ENCODE measurements at places on chromosomes 1 and 21. TPM values are rescaled to one million over a fixed set of nuclear protein-coding genes. Genes with fewer than 3 reads are reported as not detected.

Gene RHD
- total RNA-seq, result not detected

Gene AKR7A3
- 0.16 TPM for total RNA-seq

Gene ACKR1
- not detected for total RNA-seq

Gene C1QTNF12
- not detected for total RNA-seq

Gene FAM163A
- not detected for total RNA-seq

Gene TMEM35B
- total RNA-seq, result 44.0 TPM

Gene COL8A2
- 4.8 TPM for total RNA-seq

Gene OR2L5
- total RNA-seq, result not detected

Gene NBPF4
- total RNA-seq, result not detected

Gene CFAP74
- not detected for total RNA-seq

Gene EPHA2
- total RNA-seq, result 110 TPM

Gene LCE7A
- total RNA-seq, result not detected

Gene SPRR1B
- 43.3 TPM for total RNA-seq

Gene DDAH1
- 2.4 TPM for total RNA-seq

Gene CTSS
- 3.0 TPM for total RNA-seq

Gene KDF1
- 26.9 TPM for total RNA-seq

Gene MTR
- total RNA-seq, result 11.1 TPM

Gene PIGV
- 10.2 TPM for total RNA-seq

Gene RNU1-4
- total RNA-seq, result under 0.01 TPM

Gene NFASC
- total RNA-seq, result 1.4 TPM

Gene DIRAS3
- not detected for total RNA-seq

Gene ADGRB2
- total RNA-seq, result 0.39 TPM

Gene A3GALT2
- not detected for total RNA-seq

Gene ZNF362
- 6.2 TPM for total RNA-seq

Gene EFNA1
- total RNA-seq, result 22.1 TPM

Gene DHRS3
- total RNA-seq, result 14.1 TPM

Gene IFFO2
- total RNA-seq, result 54.9 TPM

Gene JTB
- total RNA-seq, result 214 TPM

Gene IGSF9
- total RNA-seq, result 6.2 TPM

Gene PRELP
- under 0.01 TPM for total RNA-seq

Gene OR2L3
- not detected for total RNA-seq

Gene OR10J1
- not detected for total RNA-seq

Gene CR1L
- not detected for total RNA-seq

Gene AMY2B
- total RNA-seq, result 0.34 TPM

Gene GPN2
- total RNA-seq, result 8.8 TPM

Gene CASP9
- total RNA-seq, result 6.6 TPM

Gene LEFTY2
- not detected for total RNA-seq

Gene AGBL4
- total RNA-seq, result not detected

Gene NEGR1
- 0.08 TPM for total RNA-seq

Gene FCGR2B
- not detected for total RNA-seq

Gene EVA1C
- total RNA-seq, result 8.4 TPM

Gene CEP85
- 9.3 TPM for total RNA-seq

Gene IVL
- 10.2 TPM for total RNA-seq
